ENCODE measurements at places on chromosomes 5 and 9.
A peak's percentile ranks its signal among the peaks of the same experiment; 100 is the strongest.

DNA sequence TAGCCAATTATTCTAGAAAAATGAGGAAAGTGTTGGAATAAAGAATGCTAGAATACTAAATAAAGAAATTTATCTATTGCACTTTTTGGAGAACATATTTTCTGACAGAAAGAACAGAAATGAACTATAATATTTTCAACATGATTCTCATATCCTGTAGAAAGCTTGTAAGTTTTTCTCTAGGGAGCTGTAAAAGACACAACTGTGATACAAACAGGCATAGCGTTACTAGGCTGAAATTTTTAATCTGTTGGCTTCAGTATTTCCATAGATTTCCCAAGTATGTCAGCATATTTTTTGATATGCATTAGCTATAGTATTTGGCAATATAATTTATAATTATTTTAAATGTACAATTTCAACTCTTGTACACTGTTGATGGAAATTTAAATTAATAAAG, 31.3 kb downstream of the ANXA1 start:
- no peak for DNase-seq

GRCh38 chr5:104859437-104859836, 1296.8 kb upstream of the NUDT12 start:
- DNase-seq, result peak; percentile 17

DNA sequence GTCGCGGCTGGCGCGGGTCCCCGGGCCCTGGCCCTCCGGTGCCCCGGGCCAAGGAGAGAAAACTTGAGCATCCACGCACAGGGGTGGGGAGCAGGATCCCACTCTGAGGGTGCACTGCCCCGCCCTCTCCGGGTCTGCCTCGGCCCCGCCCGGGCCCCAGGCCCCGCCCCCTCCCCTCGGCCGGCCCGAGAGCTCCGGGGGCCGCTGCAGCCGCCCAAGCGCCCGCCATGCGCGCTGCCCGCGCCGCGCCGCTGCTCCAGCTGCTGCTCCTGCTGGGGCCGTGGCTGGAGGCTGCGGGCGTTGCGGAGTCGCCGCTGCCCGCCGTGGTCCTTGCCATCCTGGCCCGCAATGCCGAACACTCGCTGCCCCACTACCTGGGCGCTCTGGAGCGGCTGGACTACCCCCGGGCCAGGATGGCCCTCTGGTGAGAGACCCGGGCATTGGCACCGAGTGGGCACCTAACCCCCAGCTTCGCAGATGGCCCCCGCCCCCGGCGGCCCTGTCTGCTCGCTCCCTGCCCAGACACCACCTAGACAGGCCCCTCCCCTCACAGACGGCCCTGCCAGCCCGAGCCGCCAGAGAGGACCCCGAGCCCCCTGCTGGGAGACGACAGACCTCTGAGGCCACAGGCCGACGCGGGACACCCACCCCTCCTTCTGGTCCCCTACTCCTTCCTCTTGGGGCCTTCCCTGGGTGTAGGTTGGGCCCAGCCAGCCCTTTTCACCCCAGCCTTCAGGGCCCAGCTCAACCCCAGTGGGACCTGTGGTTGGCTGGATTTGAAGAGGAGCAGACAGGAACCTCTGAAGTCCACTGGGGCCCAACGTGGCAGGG, at the start of gene CERCAM:
Gene CERCAM, plus strand, starts transcription at position 207 of the 831 bp plus-strand sequence. Its CDS starts 21 bp downstream, at position 228.
- DNase-seq, result peak; percentile 18

- DNase-seq, result peak; percentile 97
Measured at GRCh38 chr5:9468060-9468388, 77.9 kb downstream of the SEMA5A start.

GRCh38 chr5:61790678-61791077, 458.6 kb downstream of the ZSWIM6 start:
- DNase-seq, result no peak

GRCh38 chr5:128156521-128156920, 73.0 kb downstream of the SLC12A2 start:
- no peak for DNase-seq

DNA sequence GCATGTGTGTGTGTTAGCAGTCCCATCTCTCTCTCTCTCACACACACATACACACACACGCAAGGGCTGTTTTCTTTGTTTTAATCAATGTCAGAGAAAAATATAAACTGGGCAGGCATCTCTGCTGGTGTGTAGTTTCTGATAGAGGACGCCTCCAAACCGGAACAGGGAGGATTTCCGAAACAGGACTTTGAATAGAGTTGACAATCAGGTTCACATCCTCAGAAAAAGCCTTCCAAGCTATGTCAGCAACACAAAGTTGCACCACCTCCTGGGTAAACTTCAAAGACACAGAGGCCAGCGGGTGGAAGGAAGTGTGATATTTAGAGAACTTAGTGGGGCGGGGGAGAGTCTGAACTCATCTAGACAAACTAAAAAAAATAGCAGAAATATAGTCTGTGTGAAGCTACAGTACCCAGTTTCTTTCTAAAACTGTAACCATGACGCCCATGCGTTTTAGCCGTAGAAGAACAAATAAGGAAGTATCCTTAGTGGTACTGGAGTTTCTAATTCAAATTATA, 1.2 kb downstream of the ST8SIA4 start:
- DNase-seq, result peak; percentile 52

DNA sequence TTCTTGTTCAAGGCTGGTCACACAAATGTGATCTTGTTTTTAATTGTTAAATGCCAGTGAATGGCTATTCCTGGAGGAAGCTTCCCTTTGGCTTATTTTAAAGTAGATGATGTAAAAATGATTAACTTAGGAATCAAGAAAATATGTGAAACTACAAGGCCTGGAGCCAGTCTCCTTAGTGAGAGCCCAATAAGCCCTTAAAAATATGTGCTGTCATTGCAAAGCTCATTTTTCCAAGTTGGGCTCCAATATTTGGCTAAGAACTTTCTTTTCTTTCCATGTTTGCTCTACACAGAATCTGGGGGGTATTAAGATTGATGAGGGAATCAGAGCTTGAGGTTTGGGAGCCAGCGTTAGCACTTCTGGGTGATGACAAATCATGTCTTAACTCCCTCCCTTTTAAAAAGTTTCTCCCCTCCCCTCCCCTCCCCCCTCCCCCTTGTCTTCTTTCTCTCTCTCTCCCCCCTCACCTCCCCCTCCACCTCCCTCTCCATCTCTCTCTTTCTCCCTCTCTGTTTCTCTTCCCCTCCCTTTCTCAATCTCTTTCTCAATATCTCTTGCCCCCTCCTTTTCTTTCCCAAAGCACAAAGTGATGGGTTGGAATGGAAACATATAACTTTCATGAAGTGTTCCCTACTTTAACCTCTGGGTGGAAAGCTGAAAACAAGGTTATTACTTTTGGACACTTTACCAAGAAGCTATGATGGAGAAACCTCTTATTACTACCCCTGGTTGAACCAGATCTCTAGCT, 86.0 kb downstream of the FBXL7 start:
- DNase-seq, result no peak

DNA sequence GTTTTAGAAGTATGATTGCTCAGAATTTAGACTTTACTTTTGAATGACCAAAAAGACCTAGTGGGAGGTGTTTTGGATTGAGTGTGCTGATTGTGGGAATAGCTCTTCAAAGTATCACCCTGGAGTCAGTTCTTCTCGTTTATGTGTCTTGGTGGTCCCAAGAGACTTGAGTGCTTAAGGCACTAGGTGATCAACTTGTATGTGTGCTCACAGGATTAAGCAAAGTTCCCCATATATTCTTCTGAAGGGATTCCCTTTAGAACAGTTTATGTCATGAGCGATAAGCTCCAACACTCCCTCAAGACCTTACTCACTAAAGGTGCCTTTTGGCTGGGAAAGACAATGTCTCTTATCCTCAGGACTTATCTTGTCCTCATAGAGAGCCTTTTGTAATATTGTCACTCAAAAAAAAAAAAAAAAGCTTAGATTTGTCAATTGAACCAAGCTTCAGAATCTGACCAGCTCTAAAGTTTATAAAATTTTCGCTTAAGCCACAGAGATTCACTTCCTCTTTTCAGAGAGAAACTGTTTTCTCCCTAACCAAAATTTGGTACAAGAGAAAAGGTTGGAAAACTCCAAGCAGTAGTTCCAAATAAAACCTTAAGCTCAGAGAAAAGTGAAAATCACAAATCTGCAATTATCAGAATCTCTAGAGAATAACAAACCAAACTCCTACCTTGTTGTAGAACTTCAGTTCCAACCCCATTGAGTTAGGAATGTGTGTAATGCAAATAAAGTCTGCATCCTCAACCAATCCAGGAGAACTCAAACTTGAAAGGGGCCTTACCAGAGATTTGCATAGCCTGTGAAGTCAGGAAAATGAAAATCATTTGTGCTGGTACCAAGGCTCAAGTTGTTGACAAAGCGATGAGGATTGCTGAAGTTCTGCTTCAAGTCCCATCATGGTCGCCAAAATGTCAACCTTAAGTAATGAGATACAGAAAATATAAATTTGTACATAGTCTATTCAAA, 40.0 kb upstream of the PDZD2 start:
- no peak for DNase-seq

DNA sequence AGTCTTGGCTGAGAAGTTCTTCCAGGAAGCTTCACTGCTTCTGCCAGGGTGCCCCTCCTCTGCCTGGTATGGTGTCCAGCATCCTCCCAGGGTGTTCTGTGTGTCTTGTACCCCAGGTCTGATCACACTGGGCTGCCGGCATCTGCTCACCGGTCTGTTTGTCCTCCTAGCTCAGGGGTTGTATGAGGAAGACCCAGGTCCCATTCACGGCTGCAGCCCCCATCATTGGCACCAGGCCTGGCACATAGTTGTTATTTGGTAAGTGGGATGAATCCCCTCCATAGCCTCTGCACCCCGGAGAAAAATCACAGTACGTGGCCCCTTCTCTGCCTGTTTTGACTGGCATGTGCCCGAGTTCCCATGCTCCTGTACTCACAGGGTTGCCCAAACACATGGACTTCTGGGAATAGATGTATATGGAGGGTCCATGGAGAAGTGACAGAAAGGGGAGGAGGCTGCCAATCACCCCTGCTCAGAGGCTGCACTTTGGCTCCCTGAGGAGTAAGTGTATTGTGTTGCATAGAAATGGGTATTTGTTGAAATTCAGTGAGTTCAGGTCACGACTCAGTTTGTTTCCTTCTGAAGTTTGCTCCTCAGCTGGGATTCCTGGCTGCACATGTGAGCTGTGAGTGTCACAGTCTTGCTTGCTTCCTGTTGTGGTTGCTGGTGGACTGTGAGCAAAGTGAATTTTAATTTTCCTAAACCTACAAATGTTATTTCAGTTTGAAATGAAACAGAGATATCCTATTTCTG, 96.2 kb downstream of the HSPA4 start:
- peak; percentile 23 for DNase-seq

- DNase-seq, result no peak
Measured at GRCh38 chr5:72456391-72457074, 50.7 kb downstream of the ZNF366 start.

DNA sequence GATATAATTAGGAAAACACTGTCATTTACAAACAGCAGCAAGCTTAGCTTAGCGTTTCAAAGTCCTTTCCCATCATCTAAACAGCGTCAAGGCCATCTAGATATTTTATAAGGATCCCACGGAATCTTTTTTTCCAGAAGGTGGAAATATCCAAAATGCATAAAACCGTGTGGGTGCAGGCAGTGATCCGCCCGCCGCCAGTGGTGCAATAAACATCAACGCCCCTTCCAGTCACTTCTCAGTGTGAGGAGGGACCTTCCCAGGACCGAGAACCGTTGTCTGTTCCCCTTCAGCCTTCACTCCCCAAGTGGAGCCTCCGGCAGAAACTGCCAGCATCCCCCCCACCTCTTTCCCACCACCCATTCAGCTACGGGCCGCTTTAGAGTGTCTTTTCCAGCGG, 22.9 kb downstream of the OLFM1 start:
- no peak for DNase-seq

GRCh38 chr9:15967068-15967467, 414.2 kb downstream of the CCDC171 start:
- no peak for DNase-seq

GRCh38 chr9:125807079-125807478, 59.9 kb downstream of the PBX3 start:
- DNase-seq, result no peak

- peak; percentile 49 for DNase-seq
Measured at GRCh38 chr5:40399349-40399748, 280.4 kb upstream of the PTGER4 start.

GRCh38 chr9:120710110-120710981, 3.9 kb downstream of the MEGF9 start:
- DNase-seq, result peak; percentile 59

- peak; percentile 30 for DNase-seq
Measured at GRCh38 chr5:32462618-32463017, 18.1 kb upstream of the ZFR start.

- no peak for DNase-seq
Measured at GRCh38 chr5:131944702-131945550, 537 bp downstream of the MEIKIN start.

GRCh38 chr9:115640887-115641286, 512.7 kb upstream of the PAPPA start:
- DNase-seq, result peak; percentile 84

DNA sequence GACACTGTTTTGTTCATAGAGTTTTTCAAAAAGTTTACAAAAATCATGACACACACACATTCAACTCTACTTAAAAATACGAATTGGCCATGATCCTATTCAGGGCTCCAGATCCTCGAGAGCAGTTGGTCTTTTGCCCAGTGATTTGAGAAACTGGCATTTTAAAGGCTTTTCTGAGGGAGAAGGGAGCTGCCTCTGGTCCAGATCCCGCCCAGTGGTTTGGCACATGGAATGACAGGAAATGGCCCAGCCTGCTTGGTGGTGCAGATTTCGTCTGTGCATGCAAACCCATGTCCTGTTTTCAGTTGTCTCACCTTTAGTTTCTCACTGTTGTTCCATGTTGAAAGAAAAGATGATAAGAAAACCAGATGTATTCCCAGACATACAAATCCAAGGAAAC, 3.6 kb downstream of the CAMK4 start:
- DNase-seq, result peak; percentile 68

DNA sequence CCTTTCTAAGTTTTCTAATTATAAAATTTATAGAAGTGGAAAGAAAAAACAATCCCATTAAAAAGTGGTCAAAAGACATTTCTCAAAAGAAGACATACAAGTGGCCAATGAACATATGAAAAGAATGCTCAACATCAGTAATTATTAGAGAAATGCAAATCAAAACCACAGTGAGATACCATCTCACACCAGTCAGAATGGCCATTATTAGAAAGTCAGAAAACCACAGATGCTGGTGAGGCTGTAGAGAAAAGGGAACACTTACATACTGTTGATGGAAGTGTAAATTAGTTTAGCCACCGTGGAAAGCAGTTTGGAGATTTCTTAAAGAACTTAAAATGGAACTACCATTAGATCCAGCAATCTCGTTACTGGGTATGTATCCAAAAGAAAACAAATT, 23.7 kb upstream of the PLPP1 start:
- DNase-seq, result no peak
